ENCODE measurements at places on chromosomes 4 and X.
A peak's percentile ranks its signal among the peaks of the same experiment; 100 is the strongest.

- no peak for DNase-seq
- no peaks in the 10 kb centered on the region for H3K27me3 ChIP-seq
- H3K36me3 ChIP-seq: no peaks in the 10 kb centered on the region
- no peaks in the 10 kb centered on the region for H3K4me1 ChIP-seq
- H3K27ac ChIP-seq: no peak overlapping the region
- H3K4me3 ChIP-seq: no peak overlapping the region
These were observed 8.9 kb upstream of the CD38 start for GRCh38 chr4:15769202-15769601.

DNA sequence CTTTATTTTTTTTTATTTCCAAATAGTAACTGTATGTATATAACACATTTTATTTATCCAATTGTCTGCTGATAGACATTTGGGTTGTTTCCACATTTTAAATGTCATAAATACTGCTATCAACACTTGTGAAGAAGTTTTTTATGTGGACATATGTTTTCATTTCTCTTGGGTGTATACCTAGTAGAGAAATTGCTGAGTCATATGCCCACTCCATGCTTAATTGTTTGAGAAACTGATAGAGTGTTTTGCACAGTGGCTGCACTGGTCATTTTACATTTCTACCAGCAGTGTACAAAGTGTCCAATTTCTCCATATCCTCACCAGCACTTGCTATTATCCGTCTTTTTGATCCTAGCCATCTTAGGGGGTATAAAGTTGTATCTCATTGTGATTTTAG, 567.8 kb downstream of the GBA3 start:
- H3K36me3 ChIP-seq: no peaks in the 10 kb centered on the region
- DNase-seq: no peak
- H3K4me1 ChIP-seq: no peaks in the 10 kb centered on the region
- H3K27me3 ChIP-seq: no peaks in the 10 kb centered on the region
- H3K27ac ChIP-seq: no peak overlapping the region

- DNase-seq: no peak
- H3K36me3 ChIP-seq: no peaks in the 10 kb centered on the region
- no peaks in the 10 kb centered on the region for H3K27me3 ChIP-seq
These were observed 174.6 kb upstream of the PGRMC2 start for GRCh38 chr4:128462103-128462783.

DNA sequence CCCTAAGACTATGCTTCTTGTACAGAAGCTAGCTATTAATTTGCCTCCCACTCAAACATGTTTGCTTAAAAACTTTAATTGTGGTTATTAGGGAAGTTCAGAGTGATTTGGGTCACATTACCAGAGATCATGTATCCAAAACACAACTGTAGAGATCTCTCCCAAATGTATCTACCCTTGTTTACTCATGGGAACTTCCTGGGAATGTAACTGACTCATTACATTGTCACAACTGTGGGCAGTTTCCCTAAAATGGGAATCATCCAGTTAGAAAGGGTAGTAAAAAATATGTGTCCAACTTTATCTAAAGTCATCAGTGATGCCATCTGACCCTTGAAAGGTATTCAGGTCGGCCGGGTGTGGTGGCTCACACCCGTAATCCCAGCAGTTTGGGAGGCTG, 40.3 kb upstream of the GLRA3 start:
- H3K27me3 ChIP-seq: no peaks in the 10 kb centered on the region
- no peaks in the 10 kb centered on the region for H3K4me1 ChIP-seq
- no peak for DNase-seq
- no peak overlapping the region for H3K4me3 ChIP-seq
- no peak overlapping the region for H3K27ac ChIP-seq

DNA sequence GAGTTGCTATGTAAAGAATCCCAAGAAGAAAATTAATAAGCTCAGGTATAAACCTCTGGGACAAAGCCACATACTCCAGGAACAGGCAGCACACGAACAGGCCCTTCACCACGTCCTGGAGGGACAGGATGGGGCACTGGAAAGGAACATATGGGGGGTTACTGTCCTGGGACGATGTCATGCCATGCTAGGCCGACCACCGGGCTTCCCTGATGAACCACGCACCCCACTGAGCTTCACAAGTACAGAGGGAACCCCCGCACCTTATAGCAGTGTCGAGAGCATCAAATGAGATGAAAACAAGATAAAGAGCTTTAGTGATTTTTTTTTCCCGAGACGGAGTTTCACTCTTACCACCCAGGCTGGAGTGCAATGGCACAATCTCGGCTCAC, 19.1 kb downstream of the NOP14 start:
- no peak overlapping the region for H3K4me3 ChIP-seq
- H3K27ac ChIP-seq: no peak overlapping the region
- DNase-seq: no peak
- no peaks in the 10 kb centered on the region for H3K27me3 ChIP-seq
- H3K4me1 ChIP-seq: no peaks in the 10 kb centered on the region

DNA sequence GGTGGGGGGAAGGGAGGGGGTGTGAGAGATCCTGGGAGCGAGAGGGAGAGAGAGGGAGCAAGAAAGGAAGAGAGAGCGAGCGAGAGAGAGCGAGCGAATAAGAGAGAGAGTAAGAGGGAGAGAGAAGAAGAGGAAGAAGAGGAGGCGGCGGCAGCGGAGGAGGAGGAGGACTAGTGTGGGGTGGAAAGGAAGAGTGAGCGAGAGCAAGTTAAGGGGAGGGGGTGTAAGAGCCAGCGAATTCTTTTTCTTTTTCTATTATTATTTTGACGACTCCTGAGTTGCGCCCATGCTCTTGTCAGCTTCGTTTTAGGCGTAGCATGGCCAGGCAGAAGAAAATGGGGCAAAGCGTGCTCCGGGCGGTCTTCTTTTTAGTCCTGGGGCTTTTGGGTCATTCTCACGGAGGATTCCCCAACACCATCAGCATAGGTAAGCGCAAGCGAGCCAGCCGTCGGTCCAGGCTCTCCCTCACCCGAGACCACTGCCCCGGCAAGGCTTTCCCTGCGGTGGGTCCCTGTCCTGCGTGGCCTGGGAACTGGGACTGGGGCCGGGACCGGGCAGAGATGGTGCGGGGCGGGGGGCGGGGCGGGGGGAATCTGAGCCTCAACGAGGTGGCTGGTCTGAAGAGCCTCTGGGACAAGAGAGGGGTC, at the start of gene GRIA3:
TSS of gene GRIA3 (plus strand) at position 60 of the 647 bp plus-strand sequence. CDS start at position 318, 258 bp downstream.
- DNase-seq: peak; percentile 29
- H3K36me3 ChIP-seq: no peaks in the 10 kb centered on the region
- no peaks in the 10 kb centered on the region for H3K4me1 ChIP-seq
- H3K27ac ChIP-seq: no peak within 1 kb of the TSS
- peak within 1 kb of the TSS; percentile 40 for H3K4me3 ChIP-seq
- peaks cover 29% of the 10 kb centered on the region for H3K27me3 ChIP-seq

DNA sequence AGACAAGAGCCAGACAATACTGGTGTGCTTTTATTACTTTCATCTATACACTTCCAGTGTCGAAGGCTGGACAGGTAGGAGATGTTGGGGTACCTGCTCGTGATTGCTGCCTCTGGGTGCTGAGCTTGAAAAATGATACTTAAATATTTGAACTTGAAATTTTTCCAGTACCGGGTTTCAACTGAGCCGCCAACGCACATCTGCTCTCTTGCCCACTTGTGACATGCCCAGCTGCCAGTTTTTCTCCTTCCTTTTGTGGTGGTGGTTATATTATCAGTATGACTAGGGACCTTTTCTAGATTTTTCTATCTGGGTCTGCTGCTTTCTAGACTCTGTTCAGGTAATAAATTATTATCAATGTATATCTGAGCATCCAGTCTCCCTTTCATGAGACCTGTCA, 3.4 kb downstream of the OGT start:
- H3K27ac ChIP-seq: no peak overlapping the region
- H3K4me3 ChIP-seq: peak overlapping the region; percentile 15
- H3K36me3 ChIP-seq: peaks cover 8% of the 10 kb centered on the region
- H3K27me3 ChIP-seq: peaks cover 14% of the 10 kb centered on the region

DNA sequence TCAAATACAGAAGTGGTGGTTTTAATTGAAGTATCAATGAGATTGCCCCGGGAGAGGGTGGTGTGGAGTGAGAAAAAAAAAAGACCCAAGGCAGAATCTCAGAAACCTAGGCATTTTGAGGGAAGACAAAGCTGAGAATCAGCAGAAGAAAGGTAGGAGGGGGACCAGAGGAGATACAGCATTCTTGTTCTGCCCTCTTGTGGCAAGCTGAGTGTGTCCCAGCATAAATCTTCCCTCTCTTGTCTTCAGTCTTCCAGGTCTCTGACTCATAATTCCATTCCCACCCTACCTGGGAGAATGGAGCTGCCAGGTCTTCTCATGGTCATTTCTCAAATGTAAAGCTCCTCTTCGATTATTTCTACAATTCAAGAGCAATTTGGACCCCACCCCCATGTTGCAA, 32.7 kb upstream of the MAGED1 start:
- H3K27me3 ChIP-seq: no peaks in the 10 kb centered on the region
- no peak overlapping the region for H3K27ac ChIP-seq
- no peak overlapping the region for H3K4me3 ChIP-seq
- peak; percentile 30 for DNase-seq
- H3K4me1 ChIP-seq: no peaks in the 10 kb centered on the region

DNA sequence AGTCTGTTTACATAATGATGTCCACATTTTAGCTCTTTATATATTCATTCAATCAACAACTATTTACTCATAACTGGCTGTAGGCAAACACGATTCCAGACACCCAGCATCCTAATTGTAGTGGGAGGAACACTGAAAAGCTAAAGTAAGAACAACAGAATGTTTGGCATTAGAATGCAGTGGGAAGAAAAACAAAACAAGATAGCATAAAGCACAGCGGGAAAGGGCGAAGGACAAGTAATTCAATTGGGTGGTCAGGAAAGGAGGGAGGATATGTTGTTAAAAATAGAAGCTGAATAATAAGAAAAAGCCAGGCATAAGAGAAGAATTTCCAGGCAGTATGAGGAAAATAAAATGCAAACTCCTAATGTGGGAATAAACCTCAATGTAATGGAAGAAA, 189.5 kb upstream of the FAT4 start:
- H3K36me3 ChIP-seq: no peaks in the 10 kb centered on the region
- no peak overlapping the region for H3K4me3 ChIP-seq
- no peak for DNase-seq
- H3K27me3 ChIP-seq: no peaks in the 10 kb centered on the region
- H3K27ac ChIP-seq: no peak overlapping the region

DNA sequence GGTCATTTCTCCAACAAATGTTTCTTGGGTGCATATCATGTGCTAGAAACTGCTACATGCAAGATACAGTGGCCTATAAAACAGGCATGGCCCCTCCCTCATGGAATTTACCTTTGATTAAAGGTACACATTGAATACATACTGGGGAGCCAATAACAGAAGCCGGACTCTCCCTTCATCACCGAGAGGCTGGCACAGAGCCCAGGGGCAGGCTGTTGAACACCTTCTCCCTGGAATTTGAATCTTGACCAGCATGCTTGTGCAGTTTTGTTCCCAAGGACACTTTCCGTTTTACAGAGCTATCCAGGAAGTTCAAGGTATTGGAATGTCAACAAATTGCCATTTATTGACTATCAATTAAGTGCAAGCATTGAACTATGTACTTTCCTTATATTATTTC, 33.2 kb downstream of the PPARGC1A start:
- H3K27me3 ChIP-seq: no peaks in the 10 kb centered on the region
- DNase-seq: no peak
- H3K36me3 ChIP-seq: no peaks in the 10 kb centered on the region
- H3K4me1 ChIP-seq: no peaks in the 10 kb centered on the region

- no peak overlapping the region for H3K4me3 ChIP-seq
- no peaks in the 10 kb centered on the region for H3K36me3 ChIP-seq
- no peak overlapping the region for H3K27ac ChIP-seq
- peaks cover 14% of the 10 kb centered on the region for H3K27me3 ChIP-seq
- H3K4me1 ChIP-seq: no peaks in the 10 kb centered on the region
These were observed 114.8 kb downstream of the BCOR start for GRCh38 chrX:39982948-39983347.

DNA sequence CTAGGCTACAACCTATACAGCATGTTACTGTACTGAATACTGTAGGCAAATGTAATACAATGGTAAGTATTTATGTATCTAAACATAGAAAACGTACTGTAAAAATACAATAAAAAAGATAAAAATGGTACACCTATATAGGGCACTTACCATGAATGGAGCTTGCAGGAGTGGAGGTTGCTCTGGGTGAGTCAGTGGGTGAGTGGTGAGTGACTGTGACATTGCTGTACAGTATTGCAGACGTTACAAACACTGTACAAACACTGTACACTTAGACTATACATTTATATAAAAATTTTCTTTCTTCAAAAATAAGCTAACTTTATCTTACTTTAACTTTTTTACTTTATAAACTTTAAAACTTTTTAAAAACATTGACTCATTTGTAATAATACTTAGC, 190.3 kb upstream of the NR3C2 start:
- H3K36me3 ChIP-seq: no peaks in the 10 kb centered on the region
- no peaks in the 10 kb centered on the region for H3K27me3 ChIP-seq
- DNase-seq: no peak
- no peak overlapping the region for H3K27ac ChIP-seq
- no peak overlapping the region for H3K4me3 ChIP-seq

GRCh38 chrX:37755025-37755424, 24.8 kb upstream of the CYBB start:
- H3K4me1 ChIP-seq: no peaks in the 10 kb centered on the region
- DNase-seq: no peak
- no peaks in the 10 kb centered on the region for H3K36me3 ChIP-seq

- peak; percentile 16 for DNase-seq
- peak overlapping the region; percentile 11 for H3K4me3 ChIP-seq
- peaks cover 9% of the 10 kb centered on the region for H3K27me3 ChIP-seq
- no peaks in the 10 kb centered on the region for H3K36me3 ChIP-seq
- no peak overlapping the region for H3K27ac ChIP-seq
These were observed 4.6 kb upstream of the AREG start for GRCh38 chr4:74440356-74440755.

DNA sequence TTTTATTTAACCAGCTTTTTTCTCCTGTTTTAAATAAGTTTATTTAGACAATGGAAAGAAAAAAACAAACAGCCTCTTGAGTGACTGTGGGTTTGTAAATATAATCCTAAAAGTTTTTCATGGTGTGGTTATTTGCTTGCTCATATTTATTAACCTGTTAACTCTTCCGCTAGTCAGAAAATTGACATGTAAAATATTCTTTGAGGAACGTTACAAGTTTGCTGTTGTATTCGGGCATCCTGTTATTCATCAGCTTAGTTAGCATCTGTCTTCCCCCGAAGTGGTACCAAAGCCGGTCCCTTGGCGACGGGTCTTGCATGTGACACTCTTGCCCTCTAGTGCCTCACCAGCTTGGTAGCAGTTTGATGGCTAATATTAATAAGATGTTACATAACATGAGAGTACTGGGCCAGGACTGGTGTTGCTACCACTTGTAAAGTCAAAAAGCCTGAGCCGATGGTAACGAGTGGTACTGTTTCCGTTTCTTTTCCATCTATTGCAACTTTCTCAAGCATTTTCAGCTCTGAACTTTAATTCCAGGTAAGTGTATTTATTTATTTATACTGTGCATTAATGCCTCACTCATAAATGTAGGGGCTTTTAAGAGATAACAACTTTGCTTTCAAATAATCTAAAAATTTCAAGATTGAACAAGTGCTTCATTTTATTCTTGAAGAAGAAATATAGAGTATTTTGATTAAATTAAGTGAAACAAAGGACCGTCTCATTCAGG, at the start of gene NDST3:
TSS of gene NDST3 (plus strand) at position 434 of the 733 bp plus-strand sequence. CDS start 19,425 bp downstream, outside the sequence.
- no peaks in the 10 kb centered on the region for H3K27me3 ChIP-seq
- H3K36me3 ChIP-seq: no peaks in the 10 kb centered on the region
- DNase-seq: peak; percentile 81
- peak within 1 kb of the TSS; percentile 80 for H3K4me3 ChIP-seq

- no peak overlapping the region for H3K4me3 ChIP-seq
- no peak for DNase-seq
- H3K36me3 ChIP-seq: no peaks in the 10 kb centered on the region
- no peaks in the 10 kb centered on the region for H3K4me1 ChIP-seq
- no peak overlapping the region for H3K27ac ChIP-seq
- no peaks in the 10 kb centered on the region for H3K27me3 ChIP-seq
These were observed 142.6 kb downstream of the TECRL start for GRCh38 chr4:64266669-64267068.
